ENCODE measurements at places on chromosomes 6 and 20. TPM values are rescaled to one million over a fixed set of nuclear protein-coding genes. Genes with fewer than 3 reads are reported as not detected.

GRCh38 chr20:23157734-23158133, 71.6 kb upstream of the CD93 start:
- DNase-seq: peak; percentile 23

DNA sequence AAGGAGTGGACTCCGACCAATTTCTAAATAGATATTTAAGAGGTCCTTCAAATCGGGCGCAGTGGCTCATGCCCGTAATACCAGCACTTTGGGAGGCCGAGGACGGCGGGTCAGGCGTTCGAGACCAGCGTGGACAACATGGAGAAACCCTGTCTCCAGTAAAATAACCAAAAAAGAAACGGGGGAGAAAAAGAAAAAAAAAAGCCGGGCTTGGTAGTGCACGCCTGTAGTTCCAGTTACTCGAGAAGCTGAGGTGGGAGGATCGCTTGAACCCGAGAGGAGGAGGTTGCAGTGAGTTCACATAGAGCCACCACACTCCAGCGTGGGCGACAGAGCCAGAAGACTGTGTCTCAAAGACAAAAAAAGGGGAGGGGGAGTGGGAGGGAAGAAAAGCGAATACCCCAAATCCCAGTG, 53.3 kb upstream of the HFE start:
- DNase-seq: no peak

GRCh38 chr6:108598305-108598863, 37.7 kb downstream of the FOXO3 start:
- DNase-seq: no peak

GRCh38 chr20:3993109-3993508, 22.2 kb downstream of the RNF24 start:
- no peak for DNase-seq

TREM1 gene
- not detected for total RNA-seq

DNA sequence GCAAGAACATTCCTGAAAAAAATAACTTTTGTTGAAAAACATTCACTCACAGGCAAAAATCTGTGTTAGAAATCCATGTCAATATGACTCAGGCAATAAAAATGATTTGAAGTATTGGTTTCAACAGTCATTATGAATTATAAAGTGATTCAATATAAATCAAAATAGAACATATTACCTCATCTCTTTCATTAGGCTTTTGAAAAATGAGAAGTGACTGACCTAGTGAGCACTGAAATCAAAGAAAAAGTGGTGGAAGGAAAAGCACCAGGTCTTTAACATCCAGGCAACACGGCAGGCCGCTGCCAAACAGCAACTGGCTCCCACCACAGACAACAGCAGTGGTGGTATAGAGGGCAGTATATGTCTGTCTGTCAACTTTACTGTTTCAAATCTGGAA, 68.9 kb downstream of the MAN1A1 start:
- DNase-seq: no peak

COX7A2 gene
- 456 TPM for total RNA-seq

PPP1R16B gene
- total RNA-seq: 9.7 TPM

DNA sequence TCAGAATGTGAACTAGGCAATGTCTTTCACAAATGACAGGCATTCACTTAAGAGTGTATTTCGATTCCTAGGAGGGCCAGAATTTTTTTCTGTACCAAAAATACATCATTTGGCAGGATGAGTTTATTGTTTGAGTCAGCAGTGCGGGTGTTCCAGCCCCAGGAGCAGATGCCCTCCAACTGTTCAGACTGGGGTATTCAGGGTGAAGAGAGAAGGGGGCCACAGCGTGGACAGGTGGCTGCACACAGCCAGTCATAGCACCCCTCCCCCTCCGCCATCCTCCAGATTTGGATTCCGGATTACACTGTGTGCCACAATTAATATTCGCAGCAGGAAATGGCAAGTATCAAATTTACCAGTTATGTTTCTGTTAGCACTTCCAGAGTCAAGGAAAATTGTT, 38.6 kb downstream of the RIPOR2 start:
- DNase-seq: no peak

DNA sequence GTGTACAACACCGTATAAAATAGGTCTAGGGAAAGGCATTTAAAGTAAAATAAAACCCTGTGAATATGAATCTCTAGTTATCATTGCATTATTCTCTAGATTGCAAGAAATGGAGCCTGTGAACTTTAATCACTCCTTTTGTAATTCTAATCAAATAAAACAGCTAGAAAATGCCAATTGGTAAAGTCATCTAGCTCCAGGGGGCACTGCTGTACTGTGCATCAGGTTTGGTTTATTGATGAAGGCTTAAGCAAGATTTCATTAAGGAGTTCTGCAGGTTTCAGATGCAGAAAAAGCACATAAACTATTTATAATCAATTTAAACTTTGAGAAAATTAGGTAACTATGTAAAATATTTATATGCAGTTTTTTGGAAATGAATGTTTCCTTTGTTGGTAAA, 645.0 kb downstream of the PHF3 start:
- DNase-seq: no peak

CST4 gene
- total RNA-seq: not detected

GRCh38 chr6:41675992-41676391, 37.7 kb downstream of the MDFI start:
- DNase-seq: no peak

DNA sequence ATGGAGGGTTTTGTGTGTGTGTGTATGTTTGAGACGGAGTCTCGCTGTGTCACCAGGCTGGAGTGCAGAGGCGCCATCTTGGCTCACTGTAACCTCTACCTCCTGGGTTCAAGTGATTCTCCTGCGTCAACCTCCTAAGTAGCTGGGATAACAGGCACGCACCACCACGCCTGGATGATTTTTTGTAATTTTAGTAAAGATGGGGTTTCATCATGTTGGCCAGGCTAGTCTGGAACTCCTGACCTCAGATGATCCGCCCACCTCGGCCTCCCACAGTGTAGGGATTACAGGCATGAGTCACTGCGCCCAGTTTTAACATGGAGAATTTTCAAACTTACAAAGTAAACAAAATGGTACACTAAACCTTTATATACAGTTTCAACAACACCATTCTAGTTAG, 22.8 kb downstream of the AMD1 start:
- no peak for DNase-seq

GRCh38 chr6:84798257-84798656, 33.9 kb upstream of the TBX18 start:
- DNase-seq: no peak

NT5E gene
- 1.5 TPM for total RNA-seq

GRCh38 chr6:111776236-111777221, 96.7 kb downstream of the FYN start:
- no peak for DNase-seq

DNA sequence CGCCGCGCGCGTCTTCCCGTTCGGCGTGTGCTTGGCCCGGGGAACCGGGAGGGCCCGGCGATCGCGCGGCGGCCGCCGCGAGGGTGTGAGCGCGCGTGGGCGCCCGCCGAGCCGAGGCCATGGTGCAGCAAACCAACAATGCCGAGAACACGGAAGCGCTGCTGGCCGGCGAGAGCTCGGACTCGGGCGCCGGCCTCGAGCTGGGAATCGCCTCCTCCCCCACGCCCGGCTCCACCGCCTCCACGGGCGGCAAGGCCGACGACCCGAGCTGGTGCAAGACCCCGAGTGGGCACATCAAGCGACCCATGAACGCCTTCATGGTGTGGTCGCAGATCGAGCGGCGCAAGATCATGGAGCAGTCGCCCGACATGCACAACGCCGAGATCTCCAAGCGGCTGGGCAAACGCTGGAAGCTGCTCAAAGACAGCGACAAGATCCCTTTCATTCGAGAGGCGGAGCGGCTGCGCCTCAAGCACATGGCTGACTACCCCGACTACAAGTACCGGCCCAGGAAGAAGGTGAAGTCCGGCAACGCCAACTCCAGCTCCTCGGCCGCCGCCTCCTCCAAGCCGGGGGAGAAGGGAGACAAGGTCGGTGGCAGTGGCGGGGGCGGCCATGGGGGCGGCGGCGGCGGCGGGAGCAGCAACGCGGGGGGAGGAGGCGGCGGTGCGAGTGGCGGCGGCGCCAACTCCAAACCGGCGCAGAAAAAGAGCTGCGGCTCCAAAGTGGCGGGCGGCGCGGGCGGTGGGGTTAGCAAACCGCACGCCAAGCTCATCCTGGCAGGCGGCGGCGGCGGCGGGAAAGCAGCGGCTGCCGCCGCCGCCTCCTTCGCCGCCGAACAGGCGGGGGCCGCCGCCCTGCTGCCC, 1.1 kb downstream of the SOX4 start:
- DNase-seq: no peak

GABRR1 gene
- 0.17 TPM for total RNA-seq

DNA sequence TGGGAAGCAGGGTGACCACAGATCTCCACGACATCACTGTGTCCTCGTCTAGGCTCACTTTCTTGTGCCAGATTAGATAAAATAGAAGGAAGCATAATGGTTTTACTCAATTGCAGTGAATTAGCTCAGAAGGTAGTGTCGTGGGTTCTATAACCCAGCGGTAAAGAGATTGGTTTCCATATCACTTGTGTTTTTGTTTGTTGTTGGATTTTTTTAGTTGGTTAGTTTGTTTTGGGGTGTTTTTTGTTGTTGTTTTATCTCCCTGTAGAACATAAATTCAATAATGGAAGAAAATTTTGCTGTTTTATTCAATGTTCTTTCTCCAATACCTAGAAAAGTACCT, 85.9 kb upstream of the PRSS16 start:
- no peak for DNase-seq

Measured in H1 (cell line).